ENCODE measurements at places on chromosomes 3 and 15.

DNA sequence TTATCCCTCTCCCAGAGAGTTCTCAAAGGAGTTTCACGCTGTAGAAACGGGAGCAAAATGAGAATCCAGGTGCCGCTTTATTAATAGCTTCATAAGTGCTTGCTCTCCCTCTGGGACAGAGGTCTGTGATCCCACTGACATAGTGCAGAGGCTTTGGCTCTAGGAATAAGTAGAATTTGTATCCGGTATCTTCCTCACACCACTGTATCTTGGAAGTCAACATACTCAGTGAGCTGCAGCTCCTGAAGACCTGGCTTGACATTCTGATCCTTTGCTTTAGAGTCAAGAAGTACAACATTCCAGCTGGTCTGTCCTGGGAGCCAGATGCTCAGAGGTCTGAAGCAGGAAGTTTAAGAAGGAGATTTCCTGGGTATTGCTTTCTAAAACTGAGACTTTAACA is 323.0 kb downstream of the LPP start:
- no peak for DNase-seq

DNA sequence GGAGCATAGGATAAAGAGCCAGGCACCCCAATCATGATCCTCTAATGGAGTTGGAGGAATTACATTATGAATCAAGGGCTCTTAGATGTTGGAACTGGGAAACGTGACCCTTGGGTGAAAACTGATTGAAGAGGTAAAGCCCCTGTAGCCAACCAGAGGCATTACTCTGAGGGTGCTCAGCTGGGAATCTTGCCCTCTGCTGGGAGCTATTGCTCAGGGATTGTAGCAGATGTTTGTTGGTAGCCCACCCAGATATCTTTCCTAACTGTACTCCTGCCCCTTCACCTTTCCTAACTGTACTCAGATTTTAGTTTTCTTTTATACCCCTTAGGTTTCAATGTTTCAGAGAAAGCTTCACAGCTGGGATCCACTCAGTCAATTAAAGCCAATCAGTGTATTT is 74.2 kb downstream of the RARB start:
- DNase-seq = no peak

- DNase-seq = no peak
Measured at GRCh38 chr15:25170781-25171110, 216.0 kb downstream of the SNRPN start.

DNA sequence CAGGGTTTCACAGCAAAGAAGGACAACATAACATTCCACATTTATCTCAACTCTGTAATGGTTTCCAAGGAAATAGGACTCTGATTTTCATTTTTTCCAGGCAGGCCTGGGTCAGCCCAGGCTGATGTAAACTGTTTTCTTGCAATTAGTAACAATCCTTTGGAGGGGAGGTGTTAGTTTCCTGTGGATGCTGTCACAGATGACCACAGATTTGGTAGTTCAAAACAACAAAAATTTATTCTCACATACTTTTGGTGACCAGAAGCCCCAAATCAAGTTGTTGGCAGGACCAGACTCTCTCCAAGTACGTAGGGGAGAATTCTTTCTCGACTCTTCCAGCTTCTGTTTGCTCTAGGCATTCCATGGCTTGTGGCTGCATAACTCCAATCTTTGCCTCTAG is 88.0 kb downstream of the EDEM1 start:
- no peak for DNase-seq

GRCh38 chr15:45863881-45864580 is 229.2 kb downstream of the SQOR start:
- DNase-seq = peak; percentile 43

DNA sequence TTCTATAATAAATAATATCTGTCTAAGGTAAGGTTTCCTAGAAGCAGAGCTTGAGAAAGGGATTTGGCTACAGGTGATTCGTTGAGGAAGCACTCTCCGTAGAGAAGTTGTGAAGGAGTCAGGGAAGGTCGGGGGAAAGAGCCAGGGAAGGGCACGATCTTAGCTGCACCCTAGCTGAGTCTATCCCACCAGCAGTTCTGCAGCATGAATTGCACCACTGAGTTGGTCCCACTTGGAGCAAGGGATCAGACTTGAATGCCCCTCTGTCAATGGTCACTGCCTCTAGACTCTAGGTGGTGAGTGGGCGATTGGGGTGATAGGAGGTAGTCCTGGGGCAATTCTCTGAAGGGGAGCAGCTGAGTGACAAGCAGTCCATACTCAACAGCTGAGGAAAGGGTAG is 13.5 kb downstream of the TMC3 start:
- no peak for DNase-seq

DNA sequence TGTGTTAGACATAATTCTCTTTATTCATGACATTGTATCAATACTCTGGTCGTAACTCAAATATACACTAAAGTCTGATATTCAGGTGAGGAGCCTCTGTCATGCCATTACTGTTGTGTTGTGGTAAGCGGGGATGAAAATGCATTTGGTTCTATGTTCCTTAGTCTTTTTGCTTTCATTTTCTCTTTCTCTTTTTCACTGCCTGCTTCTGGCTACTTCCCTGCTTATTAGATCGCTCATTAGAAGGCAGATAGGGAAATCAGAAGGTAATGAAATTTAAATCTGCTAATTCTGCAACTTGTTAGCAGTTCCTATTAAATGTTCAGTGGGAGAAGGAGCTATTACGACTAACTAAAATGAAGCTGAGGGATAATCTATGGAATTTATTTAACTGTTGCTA is 345.0 kb downstream of the GRM7 start:
- DNase-seq = no peak

DNA sequence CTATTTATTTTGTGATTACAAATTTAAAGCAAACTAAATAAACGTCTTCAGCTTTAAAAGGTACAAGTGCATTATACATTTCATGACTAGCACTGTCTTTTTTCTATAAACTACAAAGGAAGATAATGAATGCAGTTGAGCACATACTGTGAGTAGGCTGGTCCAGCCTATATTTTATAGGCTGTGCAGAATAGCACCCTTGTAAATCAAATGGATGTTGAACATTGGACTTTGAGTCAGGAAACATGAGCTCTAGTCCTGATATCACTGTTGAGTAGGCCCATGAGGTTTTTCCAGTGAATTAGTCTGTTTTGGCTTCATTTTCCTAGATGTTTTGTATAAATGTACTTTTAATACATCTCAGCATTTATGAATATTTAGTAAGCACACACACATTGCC is 447.3 kb upstream of the KCNMB2 start:
- no peak for DNase-seq

DNA sequence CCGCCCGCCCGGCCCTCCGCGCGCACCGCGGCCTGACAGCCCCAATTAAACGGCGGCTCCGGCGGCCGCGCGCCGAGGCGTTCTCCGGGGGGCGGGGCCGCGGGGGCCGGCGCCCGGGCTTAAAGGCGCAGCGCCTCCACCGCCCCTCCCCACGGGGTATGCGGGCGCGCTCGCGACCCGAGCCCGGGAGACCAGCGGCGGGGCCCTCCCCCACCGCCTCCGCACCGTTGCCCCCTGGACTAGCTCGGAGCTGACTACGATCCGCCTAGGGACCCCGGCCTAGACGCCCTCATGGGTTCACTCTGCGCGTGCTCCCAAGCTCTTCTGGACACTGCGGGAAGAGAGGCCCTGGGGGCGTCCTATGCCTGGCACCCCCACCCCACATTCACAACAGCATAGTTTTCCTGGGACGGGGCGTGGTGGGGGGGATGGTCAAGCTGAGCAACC is at the start of gene DUSP7:
Gene DUSP7, minus strand, starts transcription at position 51 of the 447 bp plus-strand sequence. CDS start 205 bp downstream, outside the sequence.
- peak; percentile 66 for DNase-seq

DNA sequence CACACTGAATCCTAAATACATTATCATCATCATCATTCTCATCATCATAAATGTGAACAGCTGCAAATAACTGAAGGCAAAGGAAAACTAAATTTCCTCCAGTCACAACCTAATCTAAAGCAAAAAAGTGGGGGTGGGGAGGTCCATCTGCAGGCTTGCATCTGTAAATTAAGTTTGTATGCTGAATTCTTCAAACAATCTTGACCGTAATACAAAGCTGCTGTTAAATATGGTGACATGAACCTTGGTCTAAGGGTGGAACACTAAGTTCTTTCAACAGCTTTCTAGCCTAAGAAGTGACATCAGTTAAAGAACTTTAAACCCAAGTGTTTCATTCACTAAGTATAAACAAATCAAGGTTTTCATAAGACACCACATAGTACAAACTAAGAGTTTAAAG is 4.3 kb downstream of the LRRFIP2 start:
- DNase-seq = no peak

DNA sequence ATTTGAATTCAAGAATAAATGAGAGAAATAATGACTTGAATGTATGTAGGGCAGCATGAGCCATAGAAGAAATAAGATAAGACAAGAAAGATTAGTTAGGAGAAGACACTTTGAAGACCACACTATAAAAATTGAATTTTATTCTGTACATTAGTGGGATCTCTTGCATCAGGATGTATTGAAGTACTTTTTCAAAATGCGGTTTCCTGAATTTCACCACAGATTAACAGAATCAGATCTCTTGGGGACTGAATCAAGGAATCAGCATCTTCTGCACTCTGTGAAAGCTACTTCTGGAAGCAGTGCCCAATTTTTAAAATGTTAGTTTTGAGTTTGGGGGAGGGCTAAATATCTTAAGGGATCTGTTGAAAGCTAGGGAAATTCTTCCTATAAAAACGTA is 763.9 kb upstream of the GOLIM4 start:
- no peak for DNase-seq

GRCh38 chr3:121951291-121951919 is 57.2 kb downstream of the SLC15A2 start:
- no peak for DNase-seq

DNA sequence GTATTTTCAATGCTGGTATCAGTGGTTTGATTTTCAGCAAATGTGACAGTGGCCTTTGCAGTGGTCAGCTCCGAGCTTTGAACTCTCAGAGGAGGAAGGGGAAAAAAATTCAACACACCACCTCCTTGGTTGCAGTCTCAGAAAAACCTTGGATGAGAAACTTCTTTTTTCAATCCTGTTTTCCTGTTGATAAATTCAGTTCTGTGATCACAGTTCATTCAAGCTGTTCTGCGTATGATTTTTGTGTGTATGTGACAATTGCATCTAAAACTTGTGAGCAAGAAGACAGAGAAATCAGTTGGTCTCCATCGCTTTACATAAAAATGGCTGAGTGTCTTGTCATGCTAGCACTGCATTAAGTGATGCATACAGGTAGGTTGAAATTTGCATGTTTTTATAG is 19.2 kb downstream of the ZBTB38 start:
- no peak for DNase-seq

DNA sequence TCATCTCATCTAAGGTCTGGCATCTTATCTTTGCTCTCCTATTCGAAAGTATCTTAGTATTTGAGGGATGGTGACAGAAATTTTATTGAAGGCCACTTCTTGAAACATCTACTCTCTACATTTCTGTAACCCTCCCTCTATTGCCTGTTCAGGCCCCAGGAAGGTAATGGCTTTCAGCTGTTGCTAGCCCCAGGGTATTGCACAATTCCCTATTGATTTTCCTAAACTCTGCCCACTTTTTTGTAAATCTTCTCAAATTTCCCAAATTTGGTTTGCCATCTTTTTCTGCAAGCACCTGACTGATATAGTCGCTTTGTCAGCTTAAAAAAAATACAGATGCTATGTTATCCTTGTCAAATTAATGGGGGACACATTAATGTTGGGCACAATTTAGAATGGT is 242.1 kb downstream of the RAP2B start:
- DNase-seq = no peak

- no peak for DNase-seq
Measured at GRCh38 chr15:72790302-72790910, 6.8 kb upstream of the ADPGK start.

GRCh38 chr15:83653639-83654378 is at the start of gene ADAMTSL3:
Gene ADAMTSL3, plus strand, starts transcription at chr15:83654123. Its CDS starts 1,639 bp downstream, at chr15:83655762.
- no peak for DNase-seq

DNA sequence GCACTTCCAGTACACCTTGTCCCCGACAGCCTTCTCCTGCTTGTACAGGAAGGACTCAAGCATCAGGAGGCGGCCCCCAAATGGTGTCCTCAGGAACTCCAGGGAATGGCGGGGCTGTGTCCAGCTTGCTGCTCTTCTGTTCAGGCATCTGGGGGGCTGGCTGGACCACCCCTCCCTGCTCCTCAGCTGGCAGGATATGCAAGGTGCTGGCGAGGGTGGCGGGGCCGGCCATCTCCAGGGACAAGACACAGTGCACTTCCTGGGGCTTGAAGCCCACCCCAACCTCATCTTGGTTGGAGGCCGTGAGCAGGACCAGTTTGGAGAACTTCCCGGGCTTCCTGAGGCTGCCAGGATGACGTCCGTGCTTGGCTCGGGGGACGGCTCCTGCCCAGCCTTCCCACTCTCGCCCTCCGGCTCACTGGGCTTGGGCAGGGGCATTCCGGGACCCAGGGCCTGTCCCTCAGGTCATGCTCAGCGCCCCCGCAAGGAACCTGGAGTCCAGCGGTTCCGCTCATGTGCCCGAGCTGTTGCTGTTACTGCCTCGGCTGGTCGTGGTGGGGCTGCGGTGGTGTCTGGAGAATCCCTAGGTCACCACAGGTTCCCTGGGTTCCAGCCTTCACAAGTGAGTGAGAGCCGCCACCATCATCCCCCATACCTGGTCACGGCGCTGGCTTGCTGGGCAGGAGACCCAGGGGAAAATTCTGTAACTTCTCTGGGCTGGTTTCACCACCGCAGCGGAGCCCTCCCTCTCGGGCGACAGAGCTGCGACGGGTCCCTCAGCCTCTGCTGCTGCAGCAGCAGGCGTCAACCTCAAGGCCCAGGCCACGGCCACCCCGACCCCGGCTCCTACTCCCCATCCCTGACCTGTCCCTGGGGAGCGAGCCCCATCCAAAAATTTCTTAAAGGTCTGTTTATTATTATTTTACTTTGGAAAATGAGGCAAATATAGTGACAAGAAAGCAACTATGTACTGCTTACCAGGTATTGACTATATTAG is 82.8 kb upstream of the FXR1 start:
- DNase-seq = no peak

DNA sequence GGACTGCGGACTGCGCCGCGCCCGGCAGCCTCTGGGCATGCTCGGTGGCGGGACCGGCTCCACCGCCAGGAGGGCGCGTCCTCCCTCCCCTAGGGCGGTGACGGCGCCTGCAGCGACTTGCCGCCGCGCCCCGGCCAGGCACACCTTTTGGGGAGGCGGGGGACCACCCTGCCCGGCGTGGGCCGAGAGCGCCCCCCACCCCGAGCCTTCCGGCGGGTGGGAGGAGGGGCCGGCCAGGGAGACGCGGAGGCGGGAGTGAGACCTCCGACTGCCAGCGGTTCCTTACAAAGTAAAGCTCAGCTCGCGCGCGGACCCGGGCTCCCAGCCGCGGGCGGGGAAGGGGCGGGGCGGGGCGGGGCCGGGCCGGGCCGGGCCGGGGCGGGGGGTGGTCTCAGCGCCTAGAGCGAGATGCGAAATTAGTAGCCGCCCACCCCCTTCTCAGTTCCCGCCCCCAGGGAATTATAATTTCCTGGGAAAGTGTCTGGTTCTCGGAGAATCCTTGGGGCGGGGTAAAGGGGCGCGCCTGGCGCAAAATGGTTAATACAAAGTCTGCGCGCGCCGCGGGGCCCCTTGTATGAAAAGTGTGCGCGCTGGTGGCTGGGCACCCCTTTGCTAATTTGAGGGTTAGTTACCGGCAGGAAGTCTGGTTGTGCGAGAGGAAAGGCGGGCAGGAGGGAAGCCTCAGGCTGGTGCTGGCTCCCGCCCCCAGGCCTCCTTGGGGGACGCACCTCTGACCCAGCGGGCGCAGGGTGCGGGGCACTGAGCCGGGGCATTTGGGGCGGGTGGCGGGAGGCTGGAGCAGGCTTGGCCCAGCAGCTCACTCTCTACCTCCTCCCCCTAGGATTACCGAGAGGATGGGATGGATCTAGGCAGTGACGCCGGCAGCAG is 224.8 kb upstream of the IL12A start:
- DNase-seq = peak; percentile 98
